ENCODE measurements at places on chromosomes 6 and 20. TPM values are rescaled to one million over a fixed set of nuclear protein-coding genes. Genes with fewer than 3 reads are reported as not detected.

CD93 gene
- 2.6 TPM for total RNA-seq

MRPS26 gene
- total RNA-seq, result 56.7 TPM

DNA sequence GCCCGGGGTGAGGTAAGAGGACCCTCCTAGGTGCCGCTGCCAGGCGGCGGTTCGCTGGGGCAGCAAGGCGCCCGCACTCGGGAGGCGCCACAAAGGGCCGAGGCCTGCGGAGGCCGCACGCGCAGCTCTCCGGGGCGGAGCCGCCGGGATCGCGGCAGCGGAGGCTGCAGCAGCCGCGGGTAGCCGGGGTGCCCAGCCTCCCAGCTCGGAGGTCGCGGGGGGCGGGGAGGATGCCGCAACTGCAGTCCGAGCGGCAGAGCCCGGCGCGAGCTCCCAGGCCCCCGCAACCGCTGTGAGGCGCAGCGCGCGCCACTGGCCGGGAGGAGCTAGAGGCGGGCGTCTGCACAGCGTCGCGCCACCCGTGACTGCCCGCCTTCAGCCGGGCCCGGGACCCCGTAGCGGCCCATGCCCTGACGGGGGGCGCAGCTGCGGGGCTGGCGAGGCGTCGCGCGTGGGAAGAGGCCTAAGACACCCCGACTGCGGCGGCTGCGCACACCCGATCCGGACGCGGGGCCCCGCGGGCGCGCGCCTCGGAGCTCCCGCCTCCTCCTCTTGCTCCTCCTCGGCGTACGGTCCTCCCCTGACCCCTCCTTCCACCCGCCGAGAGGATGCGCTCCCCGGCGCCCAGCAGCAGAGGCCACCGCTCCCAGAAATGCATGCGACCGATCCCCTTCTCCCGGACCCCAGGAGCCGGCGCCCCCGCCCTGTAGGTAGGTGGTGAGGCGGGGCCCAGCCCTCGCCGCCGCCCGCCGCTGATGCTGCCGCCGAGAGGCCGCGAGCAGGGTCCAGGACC, at the start of gene NCOA7:
Gene NCOA7, plus strand, starts transcription at position 603 of the 793 bp plus-strand sequence. CDS start 24,395 bp downstream, outside the sequence.
- peak within 1 kb of the TSS; percentile 91 for H3K27ac ChIP-seq
- H3K4me3 ChIP-seq, result peak within 1 kb of the TSS; percentile 91
- H3K4me1 ChIP-seq, result peaks cover 24% of the 10 kb centered on the region
- DNase-seq, result no peak
- H3K27me3 ChIP-seq, result no peaks in the 10 kb centered on the region

DNA sequence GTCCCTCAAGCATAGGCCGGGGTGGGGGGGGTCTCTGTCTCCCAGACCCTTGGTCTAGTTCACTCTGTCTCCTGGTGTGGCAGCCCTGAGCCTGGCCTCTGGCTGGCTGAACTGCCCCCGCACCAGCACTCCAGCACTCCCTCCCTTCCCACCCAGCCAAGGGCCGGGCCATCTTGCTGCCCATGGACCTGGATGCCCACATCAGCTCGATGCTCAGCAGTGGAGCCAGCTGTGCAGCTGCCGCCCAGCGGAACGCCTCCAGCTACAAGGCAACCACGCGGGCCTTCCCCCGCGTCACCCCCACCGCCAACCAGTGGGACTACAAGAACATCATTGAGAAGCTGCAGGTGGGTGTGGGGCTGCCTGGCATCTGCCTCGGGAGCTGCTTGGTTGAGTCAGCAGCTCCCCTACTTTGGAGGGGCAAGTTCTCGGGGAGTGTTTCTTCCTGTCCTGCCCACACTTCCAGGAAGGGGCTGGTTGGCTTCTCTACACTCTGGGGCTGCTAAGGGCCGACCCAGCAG, 28.4 kb downstream of the UQCC2 start:
- no peak for DNase-seq
- no peaks in the 10 kb centered on the region for H3K4me1 ChIP-seq
- no peak overlapping the region for H3K27ac ChIP-seq
- peaks cover 7% of the 10 kb centered on the region for H3K36me3 ChIP-seq
- no peaks in the 10 kb centered on the region for H3K27me3 ChIP-seq

DNA sequence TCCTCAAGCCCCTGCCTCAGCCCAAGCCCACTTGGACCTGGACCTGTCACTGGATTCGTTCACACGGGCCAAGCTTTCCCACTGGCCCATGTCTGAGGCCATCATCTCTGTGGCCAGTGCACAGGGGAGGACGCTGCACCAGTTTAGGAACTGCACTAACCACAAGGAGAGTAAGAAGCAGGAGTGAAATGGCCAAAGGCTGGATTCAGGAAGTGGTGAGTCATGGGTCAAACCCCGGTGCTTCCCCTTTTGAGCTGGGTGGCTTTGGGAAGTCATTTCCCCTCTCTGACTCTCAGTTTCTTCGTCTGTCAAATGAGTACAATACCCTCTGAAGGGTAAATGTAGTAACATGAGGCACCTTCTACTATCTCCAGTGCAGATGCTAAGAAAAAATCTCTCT, 87.9 kb downstream of the CD40 start:
- no peaks in the 10 kb centered on the region for H3K36me3 ChIP-seq
- peaks cover 4% of the 10 kb centered on the region for H3K27me3 ChIP-seq
- peaks cover 13% of the 10 kb centered on the region for H3K4me1 ChIP-seq
- peak; percentile 12 for DNase-seq

- no peaks in the 10 kb centered on the region for H3K4me1 ChIP-seq
- no peak overlapping the region for H3K27ac ChIP-seq
- no peak for DNase-seq
- no peaks in the 10 kb centered on the region for H3K36me3 ChIP-seq
- H3K27me3 ChIP-seq, result no peaks in the 10 kb centered on the region
Measured at GRCh38 chr6:84675651-84676050, 88.7 kb downstream of the TBX18 start.

INSM1 gene
- total RNA-seq, result 0.08 TPM

DNA sequence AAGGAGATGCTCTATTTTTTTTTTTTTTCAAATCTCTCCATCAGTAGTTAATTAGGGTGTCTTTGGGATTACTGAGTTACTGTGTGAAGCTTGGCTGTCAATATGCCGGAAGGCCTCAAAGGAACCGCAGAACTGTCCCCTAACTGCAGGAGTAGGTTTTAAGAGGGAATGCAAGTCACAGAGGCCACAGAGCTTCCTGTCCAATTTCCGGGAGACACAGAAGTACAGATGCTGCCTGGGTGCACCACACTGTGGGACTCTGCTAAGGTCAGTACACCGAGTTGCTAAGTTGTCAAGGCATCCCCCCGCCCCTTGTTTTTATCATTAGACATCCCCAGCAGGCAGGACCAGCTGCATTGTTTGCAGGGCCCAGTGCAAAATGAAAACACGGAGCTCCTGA, 120.2 kb upstream of the RAB32 start:
- DNase-seq, result no peak
- H3K4me3 ChIP-seq, result no peak overlapping the region
- H3K4me1 ChIP-seq, result no peaks in the 10 kb centered on the region

DNA sequence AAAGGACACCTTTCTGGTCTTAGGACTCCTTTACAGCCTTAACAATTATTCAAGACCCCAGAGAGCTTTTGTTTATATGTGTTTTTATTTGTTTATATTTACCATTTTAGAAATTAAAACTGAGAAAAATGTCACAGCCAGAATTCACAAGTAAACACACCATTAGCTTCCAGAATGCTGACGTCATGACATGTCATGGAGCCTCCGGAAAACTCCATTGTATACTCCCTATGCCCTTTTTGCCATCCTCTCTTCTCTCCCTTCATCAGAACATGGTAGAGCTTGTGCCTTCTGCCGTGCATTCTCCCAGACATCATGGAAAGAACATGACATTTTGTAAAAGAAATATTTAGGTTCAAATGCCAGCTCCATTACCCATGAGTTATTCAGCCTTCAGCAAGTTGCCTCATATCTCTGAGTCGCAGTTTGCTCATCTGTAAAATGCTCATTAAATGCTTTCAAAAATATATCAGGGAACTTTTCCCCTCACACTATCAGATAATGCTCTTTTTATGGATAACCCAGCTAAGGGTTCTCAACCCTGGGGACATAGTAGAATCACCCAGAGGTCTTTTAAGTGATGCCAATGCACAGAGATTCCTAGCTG, 27.8 kb downstream of the TNFAIP3 start:
- no peak overlapping the region for H3K27ac ChIP-seq
- H3K36me3 ChIP-seq, result no peaks in the 10 kb centered on the region
- no peaks in the 10 kb centered on the region for H3K4me1 ChIP-seq
- DNase-seq, result no peak
- H3K27me3 ChIP-seq, result no peaks in the 10 kb centered on the region

CNBD2 gene
- 4.7 TPM for total RNA-seq

DNA sequence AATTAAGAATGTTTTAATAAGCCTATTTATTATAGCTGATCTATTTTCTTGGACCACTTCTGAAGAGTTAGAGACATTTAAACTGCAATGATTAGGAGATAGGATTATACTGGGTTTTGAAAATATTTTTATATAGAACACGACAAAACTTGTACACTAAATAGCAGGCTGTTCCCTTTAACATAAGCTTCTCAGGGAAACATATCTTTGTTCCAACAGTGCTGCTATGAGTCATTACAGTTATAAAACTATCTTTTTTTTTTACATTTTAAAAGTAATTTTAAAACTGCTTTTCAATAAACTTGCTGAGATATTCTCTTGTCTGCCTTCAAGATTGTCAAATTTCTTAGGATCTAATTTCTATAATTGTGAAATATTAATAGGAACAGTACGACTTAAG, 389.1 kb downstream of the ARHGAP18 start:
- no peak for DNase-seq
- no peak overlapping the region for H3K4me3 ChIP-seq
- no peaks in the 10 kb centered on the region for H3K36me3 ChIP-seq
- no peaks in the 10 kb centered on the region for H3K4me1 ChIP-seq
- no peak overlapping the region for H3K27ac ChIP-seq

DNA sequence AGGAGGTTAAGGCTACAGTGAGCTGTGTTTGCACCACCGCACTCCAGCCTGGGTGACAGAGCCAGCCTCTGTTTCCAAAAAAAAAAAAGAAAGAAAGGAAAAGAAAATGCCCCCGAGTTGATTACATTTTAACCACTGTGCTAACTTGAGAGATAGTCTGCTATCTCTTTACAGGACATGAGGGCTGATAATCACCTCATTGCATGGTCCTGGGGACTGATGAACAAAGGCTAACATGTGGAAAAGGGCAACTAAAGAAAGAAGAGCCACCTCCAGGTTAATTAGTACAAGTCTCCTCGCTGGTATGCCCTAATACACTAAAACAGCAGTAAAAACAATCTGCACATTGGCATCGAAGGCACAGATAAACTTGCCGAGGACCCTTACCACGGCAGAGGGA, 4.2 kb upstream of the PLG start:
- H3K36me3 ChIP-seq, result no peaks in the 10 kb centered on the region
- no peaks in the 10 kb centered on the region for H3K27me3 ChIP-seq
- no peak for DNase-seq
- H3K4me3 ChIP-seq, result no peak overlapping the region
- no peak overlapping the region for H3K27ac ChIP-seq
- no peaks in the 10 kb centered on the region for H3K4me1 ChIP-seq

DNA sequence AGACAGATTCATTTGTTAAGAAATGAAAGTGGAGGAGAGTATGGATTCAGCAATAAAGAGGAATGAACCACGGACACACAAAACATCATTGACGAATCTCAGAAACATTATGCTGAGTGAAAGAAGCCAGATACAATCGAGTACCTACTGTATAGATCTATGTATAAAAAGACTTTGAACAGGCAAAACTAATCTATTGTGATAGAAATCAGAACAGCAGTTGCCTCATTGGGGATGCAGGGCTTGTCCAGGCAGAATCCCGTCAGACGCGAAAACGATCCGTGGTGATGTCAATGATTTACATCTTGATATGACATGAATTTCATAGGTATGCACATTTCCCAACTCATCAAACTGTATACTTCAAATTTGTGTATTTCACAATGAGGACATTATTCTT, 265.2 kb downstream of the CBLN4 start:
- H3K4me3 ChIP-seq, result no peak overlapping the region
- H3K4me1 ChIP-seq, result no peaks in the 10 kb centered on the region
- no peak overlapping the region for H3K27ac ChIP-seq
- no peaks in the 10 kb centered on the region for H3K36me3 ChIP-seq
- H3K27me3 ChIP-seq, result no peaks in the 10 kb centered on the region
- DNase-seq, result no peak

DNA sequence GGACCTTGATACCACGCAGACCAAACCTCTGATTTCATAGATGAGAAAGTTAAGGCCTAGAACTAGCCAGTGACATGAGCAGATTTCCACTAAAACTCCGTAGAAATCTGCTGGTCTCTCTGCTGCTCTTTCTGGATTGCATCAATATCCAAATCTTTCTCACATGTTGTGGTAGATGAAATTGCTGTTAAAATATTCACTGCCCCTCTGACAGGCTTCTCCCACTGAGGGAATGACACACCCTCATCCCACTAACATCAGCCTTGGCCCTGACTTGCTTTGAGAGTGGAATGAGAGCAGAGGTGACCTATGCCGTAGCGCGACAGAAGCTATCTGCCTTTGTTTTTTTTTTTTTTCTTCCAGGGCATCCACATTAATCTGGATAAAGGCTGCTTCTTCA, 20.4 kb upstream of the EXOC2 start:
- no peaks in the 10 kb centered on the region for H3K27me3 ChIP-seq
- H3K4me3 ChIP-seq, result no peak overlapping the region
- H3K36me3 ChIP-seq, result no peaks in the 10 kb centered on the region
- no peak for DNase-seq
- H3K4me1 ChIP-seq, result peaks cover 8% of the 10 kb centered on the region

- no peaks in the 10 kb centered on the region for H3K4me1 ChIP-seq
- H3K36me3 ChIP-seq, result no peaks in the 10 kb centered on the region
- no peak overlapping the region for H3K4me3 ChIP-seq
- no peak for DNase-seq
Measured at GRCh38 chr6:14709900-14710299, 536.0 kb upstream of the JARID2 start.

CST7 gene
- not detected for total RNA-seq

GRCh38 chr6:67974931-67975330, 660.2 kb upstream of the ADGRB3 start:
- no peak for DNase-seq
- no peaks in the 10 kb centered on the region for H3K36me3 ChIP-seq
- no peak overlapping the region for H3K27ac ChIP-seq
- H3K4me1 ChIP-seq, result no peaks in the 10 kb centered on the region
- H3K27me3 ChIP-seq, result no peaks in the 10 kb centered on the region
- H3K4me3 ChIP-seq, result no peak overlapping the region

RAB23 gene
- 3.2 TPM for total RNA-seq

ADTRP gene
- total RNA-seq, result 1.7 TPM

TTK gene
- total RNA-seq, result 29.4 TPM

DNA sequence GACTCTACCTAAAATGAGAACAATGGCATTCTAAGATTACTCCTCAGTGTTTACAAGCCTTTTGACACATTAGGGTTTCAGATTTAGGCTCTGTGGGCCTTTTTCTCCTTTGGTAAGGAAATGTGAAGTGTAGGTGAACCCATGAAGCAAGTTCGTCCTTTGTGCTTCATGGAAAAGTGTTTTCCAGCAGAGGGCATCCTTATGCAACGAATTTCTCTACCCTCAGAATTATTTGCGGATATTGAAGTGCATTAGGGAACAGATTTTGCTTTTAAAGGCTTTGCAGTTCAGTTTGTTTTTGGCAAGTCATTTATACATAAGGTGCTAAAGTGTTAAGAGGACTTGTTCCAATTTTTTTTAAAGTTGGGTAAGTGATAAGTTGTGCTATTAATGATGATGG, 55.7 kb upstream of the FERMT1 start:
- DNase-seq, result no peak
- H3K36me3 ChIP-seq, result no peaks in the 10 kb centered on the region
- H3K4me1 ChIP-seq, result no peaks in the 10 kb centered on the region
- no peaks in the 10 kb centered on the region for H3K27me3 ChIP-seq

GRCh38 chr6:142722841-142723240, 222.1 kb downstream of the HIVEP2 start:
- no peaks in the 10 kb centered on the region for H3K27me3 ChIP-seq
- no peak overlapping the region for H3K27ac ChIP-seq
- no peak overlapping the region for H3K4me3 ChIP-seq
- H3K4me1 ChIP-seq, result peaks cover 10% of the 10 kb centered on the region

All from GM12878 (cell line).